Stimulated activated CD4-positive, alpha-beta T cell treated with anti-CD3 and anti-CD28 coated beads, TNF-alpha, amount 100 ng/mL, for 1 hour (primary cell): ENCODE measurements at places on chromosomes 1 and 21.

- DNase-seq: no peak
Observed at GRCh38 chr1:78673120-78673519, 23.5 kb downstream of the IFI44 start.

DNA sequence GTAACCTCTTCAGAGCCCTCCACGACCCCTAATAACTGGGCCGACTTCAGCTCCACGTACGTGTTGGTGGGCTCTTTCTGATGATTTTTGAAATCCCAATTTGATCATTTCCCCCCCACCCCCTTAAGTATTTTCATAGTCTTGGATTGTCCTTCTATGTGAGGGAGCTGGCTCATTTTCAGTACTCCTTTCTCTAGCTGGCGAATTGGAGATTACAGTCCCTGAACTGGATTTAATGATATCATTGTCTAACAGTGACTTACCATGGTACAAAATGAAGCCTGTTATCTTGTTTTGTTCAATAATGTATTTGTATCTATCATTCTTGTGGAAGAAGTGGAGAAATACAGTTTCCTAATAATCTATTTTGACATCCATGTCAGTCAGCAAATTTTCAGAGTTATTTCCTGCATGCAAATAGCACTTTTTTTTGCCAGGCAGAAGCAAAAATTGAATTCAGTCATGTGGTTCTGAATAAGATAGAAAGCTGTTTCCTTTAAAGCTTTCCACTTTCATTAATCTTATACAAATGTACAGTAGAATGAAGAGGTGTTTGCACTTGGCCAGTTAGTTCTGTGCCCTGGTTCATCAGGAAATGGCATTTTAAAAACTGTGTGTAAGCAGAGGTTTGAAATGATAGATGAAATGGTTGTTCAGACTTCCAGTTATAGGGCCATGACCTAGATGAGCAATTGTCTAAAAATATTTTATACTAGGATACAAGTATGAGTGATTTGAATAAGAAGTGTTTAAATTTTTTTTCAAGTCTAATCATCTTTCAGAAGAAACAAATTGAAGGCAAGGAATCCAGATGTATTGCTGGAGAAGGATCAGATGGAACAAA, 104.2 kb downstream of the ATP5PO start:
- no peak for DNase-seq

GRCh38 chr1:240109920-240110636, 18.4 kb downstream of the FMN2 start:
- DNase-seq: no peak

- no peak for DNase-seq
Observed at GRCh38 chr1:204376465-204376864, 16.7 kb upstream of the PLEKHA6 start.

DNA sequence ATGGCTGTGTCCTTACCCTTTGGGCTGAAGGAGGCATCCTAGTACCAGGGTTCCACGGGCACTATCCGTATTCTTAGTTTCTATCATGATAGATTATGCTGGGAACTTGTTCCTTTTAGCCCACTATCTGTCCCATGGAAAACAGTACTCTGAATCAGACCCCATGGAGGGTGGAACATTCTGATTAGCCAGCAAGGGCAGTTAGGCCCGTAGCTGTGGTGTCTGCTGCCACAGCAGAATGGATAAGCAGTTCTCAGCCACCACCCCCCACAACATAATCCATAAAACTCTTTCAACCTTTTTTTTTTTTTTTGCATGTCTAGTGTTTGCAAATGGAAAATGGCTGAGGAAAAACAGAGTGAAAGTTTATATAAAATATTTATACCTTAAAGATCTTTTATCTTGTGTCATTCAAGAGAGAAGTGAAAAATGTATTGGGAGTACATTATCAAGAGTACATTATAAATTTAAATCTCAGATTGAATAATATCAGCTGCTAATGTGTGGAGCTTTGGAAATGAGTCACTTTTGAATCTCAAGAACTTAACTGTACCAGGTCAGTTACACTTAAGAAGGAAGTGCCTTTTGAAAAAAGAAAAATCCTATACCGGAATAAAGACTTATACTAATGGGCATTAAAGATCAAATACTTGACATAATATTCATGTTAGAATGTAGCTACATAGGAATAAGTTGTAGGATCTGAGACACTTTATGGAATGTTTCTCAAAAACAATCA, 80.3 kb downstream of the NFIA start:
- DNase-seq: no peak

DNA sequence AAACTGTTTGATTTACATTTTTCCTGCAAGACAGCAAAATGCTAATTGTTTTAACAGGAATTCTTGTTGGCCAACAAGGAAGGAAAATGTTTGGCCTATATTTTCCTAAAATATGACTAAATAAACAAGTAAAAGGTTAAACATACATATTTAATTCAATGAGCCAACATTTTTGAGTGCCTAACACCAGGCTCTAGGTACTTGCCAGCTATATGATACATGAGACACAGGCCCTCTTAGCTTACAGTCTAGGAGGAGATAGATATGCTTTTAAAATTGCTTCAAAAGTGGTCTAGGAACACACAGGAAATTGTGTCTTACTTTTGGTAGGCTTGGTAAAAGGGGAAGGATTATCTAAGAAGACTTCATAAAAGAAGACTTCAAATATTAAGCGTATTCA, 50.9 kb downstream of the PIGK start:
- no peak for DNase-seq

- DNase-seq: no peak
Observed at GRCh38 chr1:165748550-165748949, 20.1 kb downstream of the TMCO1 start.
